Left lung (tissue), 14 donors: ENCODE measurements at places on chromosomes 6 and 20. TPM values are rescaled to one million over a fixed set of nuclear protein-coding genes. Genes with fewer than 3 reads are reported as not detected.
A peak's percentile ranks its signal among the peaks of the same experiment; 100 is the strongest.

Gene MBOAT1
- polyA plus RNA-seq = 18.5 TPM

DNA sequence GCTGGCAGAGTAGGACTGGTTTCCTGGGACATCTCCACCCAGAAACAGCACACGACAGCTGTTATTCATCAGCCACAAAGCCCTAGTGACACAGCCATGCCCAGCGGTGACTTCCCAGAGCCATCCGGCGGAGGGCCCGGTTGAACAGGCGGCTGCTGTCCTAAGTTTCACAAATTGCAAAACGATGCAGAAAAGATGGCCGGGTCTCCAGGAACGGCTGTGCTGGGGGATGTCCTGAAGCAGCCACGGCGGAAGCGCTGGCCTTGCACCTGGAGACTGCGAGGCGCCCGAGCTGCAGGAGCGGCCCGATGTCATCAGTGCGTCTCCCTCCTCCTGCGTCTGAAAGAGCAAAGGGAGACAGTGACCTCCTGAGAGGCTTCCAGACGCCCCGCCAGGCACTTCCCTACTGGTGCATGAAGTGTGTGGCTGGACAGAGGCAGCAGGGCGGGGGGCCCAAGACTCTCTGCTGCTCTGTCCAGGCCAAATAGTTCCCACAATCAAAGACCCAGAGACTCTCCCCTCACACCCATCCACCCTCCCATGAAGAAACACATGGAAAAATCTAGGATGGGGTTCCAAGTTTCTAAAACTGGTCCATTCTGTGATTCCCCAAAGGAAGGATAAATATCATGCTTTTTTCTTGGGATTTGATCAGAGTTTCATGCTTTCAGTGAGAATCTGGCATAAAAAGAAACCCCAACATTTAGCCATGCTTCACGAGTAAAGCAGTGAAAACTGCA is 44.0 kb downstream of the SSR1 start:
- DNase-seq = peak; percentile 19

- DNase-seq = no peak
Observed at GRCh38 chr6:11432091-11432490, 105.5 kb upstream of the TMEM170B start.

GRCh38 chr6:153503810-153504209 is 372.7 kb upstream of the RGS17 start:
- DNase-seq = no peak

- no peak for DNase-seq
Observed at GRCh38 chr6:90677440-90677839, 90.6 kb upstream of the MAP3K7 start.

DNA sequence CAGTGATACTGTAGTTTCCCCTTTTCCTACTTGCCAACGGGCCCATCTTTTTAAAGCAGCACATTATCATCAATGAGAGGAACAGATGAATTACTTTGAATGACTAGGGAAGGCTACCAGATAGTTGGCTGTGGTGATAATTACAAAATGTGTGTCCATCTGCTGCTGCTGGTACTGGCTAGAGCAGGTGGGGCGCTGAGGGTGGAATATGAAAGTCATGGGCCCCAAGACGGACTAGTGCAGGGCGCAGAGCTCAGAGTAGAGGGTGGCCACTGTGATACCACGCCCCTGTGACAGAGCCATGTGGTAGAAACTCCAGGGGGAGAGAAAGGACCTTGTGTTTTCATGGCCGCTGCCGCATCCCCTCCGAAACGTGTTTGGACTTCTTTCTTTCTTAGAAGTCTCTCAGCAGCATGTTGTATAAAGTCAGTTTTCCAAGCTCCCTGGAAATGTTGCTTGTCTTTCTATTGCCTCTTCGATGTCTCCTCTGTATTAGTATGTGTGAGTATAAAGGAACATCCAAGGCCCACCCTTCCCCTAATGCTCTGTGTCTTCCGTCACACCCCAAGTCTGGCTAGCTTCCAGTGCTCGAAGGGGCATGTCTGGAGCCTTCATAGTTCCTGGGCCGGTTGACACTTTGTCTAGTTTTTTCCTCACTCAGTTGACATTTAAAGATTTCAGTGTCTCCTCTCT is 88.1 kb downstream of the PPP1R14C start:
- DNase-seq = no peak

Gene MAP7
- polyA plus RNA-seq = 17.1 TPM

DNA sequence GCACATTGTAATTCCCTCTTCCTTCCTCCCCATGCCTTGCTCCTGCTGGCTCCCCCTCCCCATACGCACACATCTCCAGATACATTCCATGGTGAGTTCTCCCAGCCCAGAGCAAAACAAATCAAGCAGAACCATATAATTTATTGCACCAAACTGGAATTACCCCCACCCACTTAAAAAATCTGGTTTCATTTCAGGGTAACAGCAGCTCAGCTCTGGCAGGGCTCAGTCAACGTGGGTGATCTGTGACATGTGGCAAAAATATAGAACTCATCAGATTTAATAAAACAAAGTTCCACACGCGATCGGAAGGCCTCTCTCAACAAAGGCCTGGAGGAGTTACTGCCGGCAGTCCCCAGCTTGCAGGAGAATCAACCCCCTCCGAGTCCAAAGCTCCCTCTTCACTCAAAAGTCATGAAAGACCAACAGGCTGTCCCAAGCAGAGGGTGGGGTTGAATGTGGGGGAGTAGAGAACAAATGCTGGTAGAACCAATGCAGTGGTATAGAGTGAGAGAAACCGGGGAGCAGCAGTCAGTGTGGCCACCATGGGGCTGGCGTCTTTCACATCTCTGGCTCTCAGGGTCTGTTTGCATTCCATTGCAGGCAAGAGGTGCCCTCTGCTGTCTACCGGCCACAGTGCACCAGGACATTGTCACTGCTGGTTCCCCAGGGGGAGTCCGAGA is 323.3 kb upstream of the NT5E start:
- DNase-seq = no peak

Gene CTCFL
- 0.59 TPM for polyA plus RNA-seq

Gene TBX18
- polyA plus RNA-seq = 0.52 TPM

Gene GSTA3
- polyA plus RNA-seq = 0.91 TPM

Gene VNN1
- polyA plus RNA-seq = 0.51 TPM

Gene THBD
- 41.2 TPM for polyA plus RNA-seq
